ENCODE measurements at places on chromosomes 2 and 18.

DNA sequence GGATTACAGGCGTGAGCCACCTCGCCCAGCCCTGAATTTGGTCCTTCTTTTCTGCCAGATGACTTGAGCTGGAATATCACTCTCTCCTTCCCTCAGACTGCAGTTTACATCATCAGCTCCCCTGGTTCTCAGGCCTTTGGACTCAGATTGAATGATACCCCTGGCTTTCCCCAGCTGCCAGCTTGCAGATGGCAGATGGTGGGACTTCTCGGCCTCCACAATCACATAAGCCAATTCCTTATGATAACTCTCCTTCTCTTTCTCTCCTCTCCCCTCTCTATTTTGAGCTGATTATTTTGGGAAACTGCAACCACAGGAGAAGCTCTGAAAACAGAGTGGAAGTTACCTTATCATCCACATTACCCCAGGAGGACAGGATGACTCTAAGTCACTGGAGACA, 33.4 kb upstream of the ATP8B1 start:
- no peak for DNase-seq

- no peak for DNase-seq
These were observed 36.7 kb downstream of the SCN2A start for GRCh38 chr2:165275932-165276331.

DNA sequence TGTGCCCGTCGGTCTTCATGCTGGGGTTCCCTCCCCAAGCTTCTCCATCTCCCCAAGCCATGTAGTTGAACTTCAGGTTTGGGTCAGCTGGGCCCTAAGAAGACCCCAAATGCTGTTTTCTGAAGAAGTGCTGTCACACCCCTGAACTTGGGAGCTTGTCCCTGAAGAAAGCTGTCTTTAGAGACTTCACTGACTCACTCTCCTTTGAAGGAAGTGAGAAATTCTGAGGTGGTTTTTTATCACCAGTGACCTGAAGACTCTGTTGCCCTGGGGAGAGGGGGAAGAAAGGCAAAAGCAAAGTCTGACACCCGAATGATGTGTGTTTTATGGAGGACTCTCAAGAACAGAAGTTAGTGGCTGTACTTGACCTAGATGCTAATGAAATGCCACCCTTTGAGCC, 83.6 kb upstream of the BCL2L11 start:
- no peak for DNase-seq

DNA sequence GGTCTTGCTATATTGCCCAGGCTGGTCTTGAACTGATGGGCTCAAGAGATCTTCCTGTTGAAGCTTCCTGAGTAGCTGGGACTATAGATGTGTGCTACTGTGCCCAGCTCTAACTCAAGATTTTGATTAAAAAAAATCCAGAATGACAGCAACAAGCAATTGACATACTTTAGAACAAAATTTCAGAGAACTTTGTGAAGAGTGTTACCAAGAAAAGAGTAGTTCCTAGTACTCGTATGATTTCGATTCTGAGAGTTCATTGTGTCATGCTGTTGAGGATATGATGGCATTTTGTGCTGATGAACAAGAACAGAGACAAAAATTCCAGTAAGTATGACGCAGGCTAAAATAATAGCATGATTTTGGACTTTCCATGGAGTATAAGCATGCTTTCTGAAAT, 90.2 kb upstream of the TWSG1 start:
- DNase-seq = no peak

DNA sequence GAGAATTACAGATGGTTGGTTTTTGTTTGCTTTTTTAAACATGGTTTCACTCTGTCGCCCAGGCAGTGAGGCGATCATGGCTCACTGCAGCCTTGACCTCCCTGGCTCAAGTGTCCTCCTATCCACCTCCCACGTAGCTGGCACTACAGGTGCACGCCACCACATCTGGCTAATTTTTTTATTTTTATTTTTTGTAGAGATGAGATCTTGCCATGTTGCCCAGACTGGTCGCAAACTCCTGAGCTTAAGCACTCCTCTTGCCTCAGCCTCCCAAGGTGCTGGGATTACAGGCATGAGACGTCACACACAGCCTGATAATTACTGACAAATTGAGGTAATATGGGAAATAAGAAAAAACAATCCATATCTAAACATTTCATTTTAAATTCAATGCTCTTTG, 110.5 kb upstream of the ZSWIM2 start:
- DNase-seq = no peak

DNA sequence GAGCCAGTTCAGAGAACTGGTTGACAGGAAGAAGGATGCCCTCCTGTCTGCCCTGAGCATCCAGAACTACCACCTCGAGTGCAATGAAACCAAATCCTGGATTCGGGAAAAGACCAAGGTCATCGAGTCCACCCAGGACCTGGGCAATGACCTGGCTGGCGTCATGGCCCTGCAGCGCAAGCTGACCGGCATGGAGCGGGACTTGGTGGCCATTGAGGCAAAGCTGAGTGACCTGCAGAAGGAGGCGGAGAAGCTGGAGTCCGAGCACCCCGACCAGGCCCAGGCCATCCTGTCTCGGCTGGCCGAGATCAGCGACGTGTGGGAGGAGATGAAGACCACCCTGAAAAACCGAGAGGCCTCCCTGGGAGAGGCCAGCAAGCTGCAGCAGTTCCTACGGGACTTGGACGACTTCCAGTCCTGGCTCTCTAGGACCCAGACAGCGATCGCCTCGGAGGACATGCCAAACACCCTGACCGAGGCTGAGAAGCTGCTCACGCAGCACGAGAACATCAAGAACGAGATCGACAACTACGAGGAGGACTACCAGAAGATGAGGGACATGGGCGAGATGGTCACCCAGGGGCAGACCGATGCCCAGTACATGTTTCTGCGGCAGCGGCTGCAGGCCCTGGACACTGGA, 92.5 kb upstream of the EML6 start:
- no peak for DNase-seq

GRCh38 chr18:9884532-9885140, 1.1 kb upstream of the TXNDC2 start:
- DNase-seq = no peak

DNA sequence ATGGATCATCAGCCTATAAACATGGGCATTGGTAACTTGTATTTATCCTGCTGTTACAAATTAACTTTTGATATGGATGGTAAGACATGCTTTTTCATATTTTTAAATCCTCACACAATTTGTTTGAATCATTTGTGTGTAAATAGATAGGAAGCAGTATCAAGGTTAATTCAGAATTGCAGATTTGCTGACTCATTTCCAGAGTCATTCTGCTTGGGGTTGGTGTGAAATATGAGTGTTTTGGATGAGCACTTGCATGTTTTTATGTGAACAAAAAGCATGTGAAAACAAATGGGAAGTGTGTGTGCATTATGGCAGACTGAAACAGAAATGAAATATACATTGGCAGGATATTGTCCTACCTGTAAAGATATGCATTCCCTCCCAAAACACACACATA, 11.8 kb downstream of the CCDC85A start:
- no peak for DNase-seq

- DNase-seq = no peak
These were observed 545 bp downstream of the MPP4 start for GRCh38 chr2:201697899-201698298.

Measured in hematopoietic multipotent progenitor cell treated with erythropoietin and hydrocortisone succinate and interleukin-3 and kit ligand, for 6 days (in vitro differentiated cells).